Pancreas (tissue), 10 donors: ENCODE measurements at places on chromosomes 7 and 10. TPM values are rescaled to one million over a fixed set of nuclear protein-coding genes. Genes with fewer than 3 reads are reported as not detected.

DNA sequence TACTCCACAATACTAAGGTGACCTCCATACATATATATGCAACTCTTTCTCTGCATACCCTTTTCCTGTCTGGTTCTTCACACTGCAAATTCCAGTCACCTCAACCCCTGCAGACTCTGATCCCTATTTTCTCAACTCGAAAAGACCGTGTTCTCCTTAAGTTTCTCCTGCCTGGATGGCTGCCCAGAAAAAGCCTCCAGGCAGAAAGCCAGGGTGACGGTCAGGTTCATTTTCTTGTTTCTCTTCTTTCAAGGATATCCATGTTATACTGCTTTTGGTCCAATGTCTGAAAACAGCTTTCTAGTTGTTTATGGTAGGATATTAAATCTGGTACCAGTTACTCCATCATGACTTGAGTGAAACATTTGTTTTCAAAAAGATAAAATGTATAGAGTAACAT, 267.8 kb upstream of the MYO3A start:
- no peak for DNase-seq

DNA sequence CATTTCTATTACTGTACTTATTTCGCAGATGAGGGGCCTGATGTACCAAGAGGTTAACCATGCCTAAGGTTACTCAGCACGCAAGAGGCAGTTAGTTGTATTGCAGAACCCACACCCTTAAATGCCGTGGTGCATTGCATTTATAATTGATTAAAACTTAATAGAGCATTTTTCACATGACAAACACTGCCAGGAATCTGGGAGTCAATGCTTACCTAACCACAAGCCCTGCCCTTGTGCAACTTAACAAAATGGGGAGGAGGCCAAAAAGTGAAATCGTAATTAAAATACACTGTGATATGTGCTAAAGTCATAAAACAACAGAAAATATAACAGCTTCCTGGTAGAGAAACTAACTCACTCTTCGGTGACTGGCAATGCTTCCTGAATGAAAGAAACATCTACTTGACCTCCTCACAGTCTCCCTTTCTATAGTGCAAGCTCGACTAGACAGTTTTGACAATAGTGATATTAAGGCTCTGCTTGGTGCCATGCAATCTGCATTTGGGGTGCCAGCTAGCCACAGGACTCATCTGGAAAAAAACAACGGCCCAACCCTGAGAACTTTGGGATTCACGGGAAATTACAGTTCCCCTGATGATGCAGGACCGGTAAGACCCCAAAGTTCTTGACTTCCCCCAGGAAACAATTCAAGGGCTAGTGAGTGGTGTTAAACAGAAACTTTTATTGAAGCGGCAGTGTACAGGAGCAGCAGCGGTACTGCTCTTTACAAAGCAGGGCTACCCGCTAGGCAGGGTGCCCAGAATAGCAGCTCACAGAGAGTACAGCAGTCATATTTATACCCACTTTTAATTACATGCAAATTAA, 612.4 kb downstream of the TNS3 start:
- DNase-seq = no peak

DNA sequence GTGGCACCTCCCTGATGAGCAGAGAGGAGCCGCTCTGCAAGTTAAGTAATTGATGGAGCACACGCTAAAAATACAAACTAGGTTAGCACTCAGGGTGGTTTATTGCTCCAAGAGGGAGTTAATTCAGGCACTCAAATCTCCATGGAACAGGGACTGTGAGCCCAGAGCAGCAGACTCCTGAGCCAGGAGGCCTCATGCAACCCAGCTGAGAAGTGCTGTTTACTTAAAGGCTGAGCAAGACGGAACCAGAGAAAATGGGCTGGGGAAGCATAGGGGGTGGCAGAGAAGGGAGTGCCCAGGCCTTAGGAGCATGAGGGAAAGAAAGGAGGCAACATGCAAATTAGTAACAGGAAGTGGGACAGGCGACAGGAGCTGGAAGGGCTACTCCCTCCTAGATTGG, 174.1 kb downstream of the KCNMA1 start:
- DNase-seq = no peak

The ETV1 gene
- total RNA-seq = 8.5 TPM

The TMEM213 gene
- total RNA-seq = 0.09 TPM

The GJC3 gene
- 8.7 TPM for total RNA-seq
